NCI-H526 (cell line): ENCODE measurements at places on chromosomes 4 and X.

- no peak for DNase-seq
These were observed 12.5 kb downstream of the RELL1 start for GRCh38 chr4:37673538-37674192.

GRCh38 chrX:49282647-49283011, 13.0 kb downstream of the PPP1R3F start:
- peak; percentile 9 for DNase-seq

DNA sequence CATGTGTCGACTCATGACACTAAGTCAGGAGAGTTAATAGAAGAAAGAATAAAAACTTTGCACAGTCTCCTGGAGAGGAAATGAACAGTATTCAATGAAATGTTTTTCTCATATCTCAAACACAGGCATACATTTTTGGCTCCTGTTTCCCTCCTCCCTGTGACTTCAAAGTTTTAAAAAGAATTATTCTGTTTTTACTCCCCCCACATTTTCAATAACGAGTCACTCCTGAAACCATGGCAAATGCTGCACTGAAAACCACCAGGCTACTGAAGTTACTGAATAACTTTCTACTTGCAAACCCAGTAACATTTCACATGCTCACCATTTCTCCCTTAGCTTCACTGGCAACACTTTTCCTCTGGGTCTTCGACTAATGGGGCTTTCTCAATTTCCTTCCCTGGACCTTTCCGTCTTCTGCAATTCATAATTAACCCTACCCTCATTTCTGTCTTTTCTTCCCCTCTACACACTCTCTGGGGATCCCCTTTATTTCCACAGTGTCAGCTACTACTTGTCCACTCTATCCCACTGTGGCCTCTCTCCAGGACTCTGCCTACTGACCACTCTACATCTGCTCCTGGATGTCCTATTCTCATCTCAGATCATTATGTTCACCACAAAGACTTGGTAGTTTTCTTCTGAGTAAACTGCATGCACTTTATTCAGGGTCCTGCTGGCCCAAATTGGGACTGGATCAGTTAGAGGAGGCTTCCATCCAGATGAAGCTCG, 225.8 kb upstream of the ETNPPL start:
- no peak for DNase-seq

DNA sequence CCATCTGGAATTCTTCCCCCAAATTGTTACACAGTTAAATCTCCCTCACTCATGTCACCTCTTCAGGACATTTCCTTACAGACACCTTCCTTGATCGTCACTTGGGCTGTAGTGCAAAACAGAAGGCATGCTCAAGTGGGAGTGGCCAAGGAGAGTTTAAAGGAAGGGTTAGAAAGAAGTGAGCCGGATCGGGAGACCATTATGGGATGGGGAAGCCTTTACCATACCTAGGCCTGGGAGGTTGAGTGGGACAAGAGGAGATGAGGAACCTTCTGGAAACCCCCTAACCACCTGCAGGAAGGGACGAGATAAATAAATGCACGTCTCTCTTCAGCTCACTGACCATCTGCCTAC, 102.7 kb downstream of the UCHL1 start:
- no peak for DNase-seq

- DNase-seq, result no peak
These were observed 60.2 kb upstream of the MSN start for GRCh38 chrX:65607070-65607742.

DNA sequence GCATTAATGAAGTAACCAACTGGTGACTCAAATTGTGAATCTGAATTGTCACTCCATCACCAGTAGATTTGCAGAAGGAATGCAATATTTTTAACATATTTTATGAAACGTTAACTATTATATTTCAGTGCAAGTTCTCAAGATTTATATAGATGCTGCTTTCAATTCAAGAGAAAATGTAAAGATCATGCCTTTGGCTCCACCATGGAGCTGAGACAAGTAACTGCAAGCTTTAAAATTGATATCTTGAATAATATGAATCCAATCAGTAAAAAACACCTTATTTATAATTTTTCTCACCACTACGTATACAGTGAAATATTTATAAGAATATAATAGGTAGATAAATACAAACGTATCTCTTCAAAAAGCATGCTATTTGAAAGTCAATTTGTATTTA, 27.8 kb upstream of the GALNTL6 start:
- no peak for DNase-seq

DNA sequence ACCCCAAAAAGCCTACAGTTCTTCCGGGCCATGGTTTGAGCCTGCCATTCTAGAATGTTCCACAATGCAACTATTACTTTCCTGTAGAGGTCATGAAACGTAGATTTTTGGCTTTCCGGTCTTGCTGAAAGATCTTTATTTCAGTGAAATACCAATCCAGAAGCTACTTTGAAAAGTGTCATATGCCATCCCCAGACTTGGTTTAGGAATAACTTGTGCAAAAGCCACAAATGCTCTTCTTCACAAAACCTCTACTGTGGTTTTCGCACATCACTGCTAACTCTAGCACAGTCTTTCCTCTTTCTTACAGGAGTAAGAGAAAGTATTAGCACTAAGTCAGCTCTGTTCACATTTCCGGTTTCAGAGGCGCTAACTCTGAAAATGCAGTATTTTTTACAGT, 12.7 kb upstream of the CD40LG start:
- no peak for DNase-seq

- no peak for DNase-seq
These were observed 2.5 kb downstream of the GABRQ start for GRCh38 chrX:152640034-152640818.

DNA sequence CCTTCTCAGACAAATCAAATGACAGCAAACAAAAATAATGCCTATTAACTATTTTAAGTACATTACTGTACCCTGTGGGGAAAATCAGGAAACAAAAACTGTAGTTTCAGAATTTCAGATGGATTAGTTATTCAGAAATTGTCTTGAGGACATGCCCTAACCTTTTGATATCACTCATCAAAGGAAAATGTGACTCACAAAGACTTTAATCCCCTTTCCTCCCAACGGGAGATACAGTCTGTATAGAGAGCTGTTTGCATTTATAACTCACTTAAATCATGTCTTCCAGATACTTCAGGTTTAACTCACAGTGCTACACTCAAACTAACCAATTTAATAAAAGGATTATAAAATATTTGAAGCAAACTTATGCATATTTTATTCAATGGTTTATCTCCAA, 304.0 kb downstream of the MAPK10 start:
- no peak for DNase-seq

DNA sequence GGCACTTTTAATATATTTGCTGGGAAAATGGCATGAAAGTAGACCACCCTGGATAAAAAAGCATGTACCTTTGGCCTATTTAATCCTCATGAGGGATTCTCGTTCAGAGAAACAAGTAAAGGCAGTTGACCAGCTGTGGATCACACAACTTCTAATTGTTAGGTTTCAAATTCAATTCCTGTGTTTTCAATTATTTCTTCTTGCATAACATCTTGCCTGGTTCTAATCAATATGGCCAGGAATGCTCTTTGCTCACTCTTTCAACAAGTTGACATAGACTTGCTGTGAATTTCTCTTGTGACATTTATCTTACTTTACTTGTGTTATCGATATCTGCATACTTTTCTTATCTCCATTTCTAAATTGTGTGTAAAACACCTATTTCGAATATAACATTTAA, 211.8 kb downstream of the SLC7A11 start:
- no peak for DNase-seq

DNA sequence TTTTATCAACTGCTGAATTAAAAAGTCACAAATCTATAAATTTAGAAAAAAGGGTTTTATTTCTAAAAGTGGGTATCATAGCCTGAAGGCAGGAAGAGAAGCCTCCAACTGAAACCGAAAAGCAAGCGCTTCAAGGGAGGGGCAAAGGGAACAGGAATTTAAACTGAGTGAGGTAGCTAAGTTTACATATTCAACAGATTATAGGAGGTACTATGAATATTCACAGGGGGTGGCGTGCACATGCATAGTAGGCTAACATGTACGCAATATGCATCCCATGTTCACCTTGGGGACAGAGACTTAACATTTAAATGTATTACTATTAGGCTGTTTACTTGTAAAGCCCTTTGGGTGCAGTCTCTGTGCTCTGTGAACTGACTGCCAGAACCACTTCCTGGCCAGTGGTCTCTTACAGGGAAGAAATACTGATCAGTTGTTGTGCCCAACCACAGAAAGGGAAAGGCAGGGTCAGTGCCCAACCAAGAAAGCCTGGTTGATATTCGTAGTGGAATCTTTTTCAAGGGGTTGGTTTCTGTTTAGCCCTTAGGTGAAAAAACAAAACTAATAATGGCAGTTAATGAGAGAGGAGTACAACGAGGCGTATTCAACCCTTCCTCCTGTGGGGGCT, 168.7 kb upstream of the GALNTL6 start:
- DNase-seq, result no peak

GRCh38 chr4:40953283-40954087, 203.7 kb downstream of the NSUN7 start:
- DNase-seq, result no peak

GRCh38 chrX:30627818-30628652, 25.2 kb upstream of the GK start:
- DNase-seq, result no peak

DNA sequence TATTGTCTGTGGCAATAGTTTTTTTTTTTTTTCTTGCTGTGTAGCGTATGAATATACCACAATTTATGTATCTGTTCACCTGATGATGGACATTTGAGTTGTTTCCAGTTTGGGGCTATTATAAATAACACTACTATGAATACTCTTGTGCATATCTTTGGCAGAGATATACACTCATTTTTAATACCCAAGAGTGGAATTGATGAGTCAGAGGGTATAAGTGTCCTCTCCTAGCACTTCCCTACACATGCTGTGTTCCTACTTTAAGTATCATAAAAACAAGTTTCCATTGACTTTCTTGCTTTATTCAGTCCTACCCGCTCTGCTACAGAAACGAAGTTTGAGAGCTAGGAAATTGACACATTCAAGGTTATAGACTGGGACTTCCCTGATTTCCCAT, 39.8 kb downstream of the XIAP start:
- no peak for DNase-seq
